ENCODE measurements at places on chromosomes 5 and 9.

DNA sequence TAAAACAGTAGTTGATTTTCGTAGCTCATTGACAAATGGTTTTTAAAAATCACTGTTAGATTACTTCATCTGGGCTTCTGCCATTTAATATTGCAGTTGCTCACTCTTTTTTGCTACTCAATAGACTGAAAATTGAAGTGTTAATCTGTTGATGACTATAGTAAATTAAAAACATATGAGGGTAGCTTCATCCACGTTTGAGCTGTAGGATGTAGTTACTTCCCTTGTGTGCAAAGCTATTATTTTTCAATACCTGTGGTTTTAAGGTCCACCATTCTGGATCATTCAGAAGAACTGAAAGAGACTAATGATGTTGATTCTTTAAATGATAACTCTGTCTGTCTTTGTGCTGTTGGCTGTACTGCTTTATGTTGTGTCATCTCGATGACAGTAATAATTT is 74.7 kb downstream of the LNPEP start:
- no peak for DNase-seq

DNA sequence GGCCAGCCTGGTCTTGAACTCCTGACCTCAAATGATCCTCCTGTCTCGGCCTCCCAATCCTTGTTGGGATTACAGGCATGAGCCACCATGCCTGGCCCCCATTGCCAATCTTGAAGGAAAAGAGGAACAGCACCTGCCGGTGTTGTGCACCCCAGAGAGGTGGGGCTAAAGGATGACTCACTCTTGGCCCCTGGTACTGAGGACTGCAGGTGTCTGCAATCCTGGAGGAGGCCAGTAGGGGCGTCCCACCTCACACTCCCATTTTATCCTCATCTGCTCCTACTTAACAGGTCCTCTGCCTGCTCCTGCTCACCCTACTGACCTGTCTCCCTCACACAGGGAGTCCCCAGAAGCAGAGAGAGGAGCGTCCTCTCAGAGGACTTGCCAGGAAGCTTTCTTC is 390.4 kb downstream of the ARHGEF28 start:
- no peak for DNase-seq

GRCh38 chr5:65952259-65952658 is 25.9 kb downstream of the ERBIN start:
- no peak for DNase-seq

DNA sequence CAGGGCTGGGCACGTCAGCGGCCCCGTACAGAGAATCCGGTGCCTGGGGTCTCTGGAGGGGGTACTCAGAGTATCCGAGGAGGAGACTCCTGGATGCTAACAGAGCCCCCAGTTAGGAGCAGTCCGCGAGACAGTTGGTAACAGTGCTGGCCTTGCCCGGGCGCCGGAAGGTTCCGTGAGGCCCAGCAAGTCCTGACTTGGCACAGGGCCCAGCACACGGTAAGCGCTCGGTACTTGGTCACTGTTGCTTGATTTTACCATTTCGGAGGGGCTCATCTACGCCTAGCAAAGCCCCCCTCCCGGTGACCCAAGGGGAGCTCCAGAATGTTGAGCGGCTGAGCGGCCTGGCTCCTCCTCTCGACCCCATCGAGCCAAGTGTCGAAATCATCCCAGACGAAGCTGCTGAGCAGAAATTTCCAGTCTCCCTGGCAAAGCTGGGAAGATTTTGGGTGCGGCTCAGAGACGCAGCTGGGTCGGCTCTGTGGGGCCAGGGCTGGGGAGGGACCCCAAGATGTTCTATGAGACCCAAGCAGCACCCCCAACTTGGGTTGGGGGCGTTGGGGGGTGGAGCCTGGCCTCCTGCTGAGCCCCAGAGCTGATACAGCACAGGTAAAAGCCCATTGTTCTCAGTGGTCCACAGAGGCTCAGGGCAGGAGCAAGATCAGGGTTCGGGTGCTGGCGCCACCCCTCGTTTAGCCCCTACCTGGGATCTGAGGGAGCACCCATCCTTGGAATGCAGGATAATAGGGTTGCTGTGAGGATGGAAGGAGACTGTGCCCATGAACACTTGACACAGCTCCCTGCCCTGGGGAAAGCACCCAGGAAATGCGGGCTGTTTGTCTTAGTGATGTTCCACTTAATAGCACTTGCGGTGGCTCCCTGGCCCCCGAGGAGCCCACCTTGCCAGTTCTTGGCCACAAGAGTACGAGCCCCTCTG is 137.2 kb downstream of the C9orf50 start:
- DNase-seq = peak; percentile 28

- no peak for DNase-seq
Observed at GRCh38 chr5:80659106-80659505, 4.3 kb upstream of the DHFR start.

DNA sequence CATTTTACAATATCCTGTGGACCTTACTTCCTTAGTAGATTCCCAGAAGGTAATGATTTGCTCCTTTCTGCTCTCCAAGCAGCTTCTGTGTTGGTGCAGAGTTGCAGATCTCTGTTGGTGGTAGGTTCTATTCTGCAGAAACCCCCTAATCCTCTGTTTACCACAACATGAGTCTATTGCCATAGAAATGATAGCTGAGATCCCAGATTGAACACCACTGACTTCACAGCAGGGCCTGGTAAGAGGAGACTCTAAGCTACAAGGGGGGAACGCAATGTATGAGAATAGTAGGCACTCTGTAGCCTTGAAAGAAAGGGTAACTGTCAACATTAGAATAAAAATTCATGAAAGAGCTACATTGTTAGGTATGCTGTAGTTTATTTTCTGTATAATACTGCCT is 59.5 kb downstream of the MUSK start:
- no peak for DNase-seq
